Activated CD8-positive, alpha-beta T cell treated with anti-CD3 and anti-CD28 coated beads for 36 hours (primary cell): ENCODE measurements at places on chromosomes 12 and 14. TPM values are rescaled to one million over a fixed set of nuclear protein-coding genes. Genes with fewer than 3 reads are reported as not detected.

KRT3 gene
- total RNA-seq = not detected

RASAL1 gene
- total RNA-seq = 12.4 TPM

SLCO1A2 gene
- total RNA-seq = not detected

CELA1 gene
- 0.29 TPM for total RNA-seq

SAMD4A gene
- 4.5 TPM for total RNA-seq

DACT1 gene
- 1.4 TPM for total RNA-seq

CDKN3 gene
- total RNA-seq = 92.7 TPM

C1S gene
- total RNA-seq = 1.7 TPM

DNA sequence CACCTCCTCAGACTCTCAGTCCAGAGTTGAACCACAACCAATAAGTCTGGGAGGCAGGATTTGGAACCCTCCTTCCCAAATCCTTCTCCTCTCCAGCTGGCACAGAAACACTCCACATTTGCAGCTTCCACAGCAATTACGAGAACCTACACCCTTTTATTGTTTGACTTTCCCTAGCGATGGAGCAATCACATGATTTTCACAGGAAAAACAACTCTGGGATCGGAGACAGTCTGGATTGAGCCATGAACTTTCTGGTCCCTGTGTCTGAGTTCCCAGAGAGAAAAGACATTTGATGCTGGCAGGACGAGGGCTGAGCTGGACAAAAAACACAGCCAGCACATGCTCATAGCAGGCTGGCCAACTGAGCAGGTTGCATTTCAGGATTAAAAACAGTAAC is 49.0 kb upstream of the STON2 start:
- DNase-seq = no peak
- H3K4me3 ChIP-seq = no peak overlapping the region
- H3K27me3 ChIP-seq = peaks cover 2% of the 10 kb centered on the region
- H3K27ac ChIP-seq = no peak overlapping the region

DNA sequence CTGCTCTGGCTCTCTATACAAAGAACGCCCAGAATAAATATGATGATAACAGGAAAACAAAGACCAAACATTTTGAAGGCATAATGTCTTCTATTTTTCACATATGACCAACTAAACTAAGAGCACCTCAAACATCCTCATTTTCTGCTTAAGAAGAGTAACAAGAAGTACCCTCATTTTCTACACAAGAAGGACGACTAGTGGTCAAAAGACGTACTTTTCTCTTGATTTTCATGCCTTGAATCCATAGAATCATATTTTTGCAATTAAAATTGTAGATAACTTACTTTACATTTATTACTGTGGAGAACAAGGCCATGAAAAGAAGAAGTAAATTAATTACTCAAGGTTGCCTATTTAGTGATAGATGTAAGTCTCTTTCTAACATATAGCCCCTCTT is 358.6 kb downstream of the DUSP6 start:
- no peak overlapping the region for H3K4me3 ChIP-seq
- no peaks in the 10 kb centered on the region for H3K4me1 ChIP-seq
- DNase-seq = no peak
- no peak overlapping the region for H3K27ac ChIP-seq

DNA sequence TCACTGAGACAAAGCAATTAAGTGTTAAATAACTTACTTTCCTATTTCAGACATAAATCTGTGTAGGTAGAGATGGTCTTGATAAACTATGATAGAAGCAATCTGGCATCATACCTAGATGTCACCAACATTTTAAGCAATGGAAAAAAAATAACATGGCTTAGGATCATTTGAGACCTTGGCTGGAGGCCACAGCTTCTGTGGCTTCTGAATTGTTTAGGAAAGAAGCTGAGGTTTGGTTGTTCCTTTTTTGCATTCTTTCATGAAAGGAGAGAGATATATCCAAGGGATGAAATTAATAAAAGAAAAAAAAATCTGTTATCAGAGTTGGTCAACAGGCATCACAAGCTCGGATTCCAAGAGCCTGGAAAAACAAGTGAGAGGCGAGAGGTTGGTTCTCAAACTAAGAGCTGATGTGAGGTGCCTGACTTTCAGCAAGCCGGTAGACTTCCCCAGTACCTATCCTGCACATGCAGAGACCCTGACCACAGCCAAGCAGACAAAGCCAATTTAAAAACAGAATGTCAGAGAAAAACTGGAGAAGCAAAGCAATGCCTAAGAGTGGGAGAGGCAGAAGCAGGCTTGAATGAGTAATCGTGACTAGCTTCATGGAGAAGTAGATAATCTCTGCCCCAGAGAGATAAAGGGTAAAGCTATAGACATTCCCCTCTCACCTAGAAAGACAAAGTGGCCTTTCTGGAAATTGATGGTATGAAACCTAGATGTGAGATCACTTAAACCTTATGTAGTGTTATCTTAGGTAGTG is 43.4 kb upstream of the ST8SIA1 start:
- no peak overlapping the region for H3K4me3 ChIP-seq
- no peak overlapping the region for H3K27ac ChIP-seq
- no peak for DNase-seq
- no peaks in the 10 kb centered on the region for H3K27me3 ChIP-seq
- H3K36me3 ChIP-seq = no peaks in the 10 kb centered on the region

DNA sequence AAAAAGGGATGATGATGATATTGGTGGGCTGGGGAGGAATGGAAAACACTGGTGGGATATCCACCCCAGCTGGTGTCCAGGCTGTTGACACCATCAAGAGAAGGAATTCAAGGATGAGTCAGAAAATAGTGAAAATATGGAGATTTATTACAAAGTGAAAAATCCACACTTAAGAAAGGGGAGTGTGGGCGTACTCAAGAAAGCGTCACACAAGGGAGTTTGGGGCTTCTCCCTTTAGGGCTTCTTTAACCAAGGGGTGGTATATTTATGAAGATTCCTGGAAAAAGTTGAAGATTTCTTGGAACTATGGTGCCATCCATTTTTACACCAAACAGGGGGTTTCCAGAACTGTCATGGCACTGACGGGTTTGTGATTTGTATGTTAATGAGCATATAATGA is 63.1 kb upstream of the ARID2 start:
- peaks cover 58% of the 10 kb centered on the region for H3K4me1 ChIP-seq
- H3K36me3 ChIP-seq = no peaks in the 10 kb centered on the region
- H3K27ac ChIP-seq = no peak overlapping the region
- H3K4me3 ChIP-seq = no peak overlapping the region

- no peak overlapping the region for H3K4me3 ChIP-seq
- DNase-seq = peak; percentile 20
- H3K36me3 ChIP-seq = no peaks in the 10 kb centered on the region
- H3K27me3 ChIP-seq = no peaks in the 10 kb centered on the region
- H3K4me1 ChIP-seq = peaks cover 70% of the 10 kb centered on the region
- H3K27ac ChIP-seq = peak overlapping the region; percentile 7
Observed at GRCh38 chr12:120235369-120236323, 29.9 kb downstream of the PXN start.

- peaks cover 6% of the 10 kb centered on the region for H3K4me1 ChIP-seq
- no peak overlapping the region for H3K27ac ChIP-seq
- peaks cover 10% of the 10 kb centered on the region for H3K36me3 ChIP-seq
- no peaks in the 10 kb centered on the region for H3K27me3 ChIP-seq
Observed at GRCh38 chr12:119808441-119808840, 68.7 kb downstream of the CIT start.

DNA sequence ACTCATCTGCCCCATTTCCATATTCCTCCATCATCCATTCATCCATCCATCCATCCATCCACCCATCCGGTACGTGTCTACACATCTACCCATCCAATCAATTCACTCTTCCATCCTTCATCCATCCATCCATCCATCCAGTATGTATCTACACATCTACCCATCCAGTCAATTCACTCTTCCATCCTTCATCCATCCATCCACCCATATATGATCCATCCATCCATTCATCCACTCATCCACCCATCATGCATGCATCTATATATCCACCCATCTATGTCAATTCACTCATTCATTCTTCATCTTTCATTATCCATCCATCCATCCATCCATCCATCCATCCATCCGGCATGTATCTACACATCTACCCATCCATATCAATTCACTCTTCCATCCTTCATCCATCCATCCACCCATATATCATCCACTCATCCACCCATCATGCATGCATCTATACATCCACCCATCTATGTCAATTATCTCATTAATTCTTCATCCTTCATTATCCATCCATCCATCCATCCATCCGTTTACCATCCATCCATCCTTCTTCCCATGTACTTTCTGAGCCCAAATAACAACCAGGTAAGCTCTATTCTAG is 108.6 kb upstream of the NOS1 start:
- DNase-seq = no peak
- H3K27me3 ChIP-seq = no peaks in the 10 kb centered on the region
- no peak overlapping the region for H3K4me3 ChIP-seq
- no peaks in the 10 kb centered on the region for H3K36me3 ChIP-seq
- no peaks in the 10 kb centered on the region for H3K4me1 ChIP-seq

DNA sequence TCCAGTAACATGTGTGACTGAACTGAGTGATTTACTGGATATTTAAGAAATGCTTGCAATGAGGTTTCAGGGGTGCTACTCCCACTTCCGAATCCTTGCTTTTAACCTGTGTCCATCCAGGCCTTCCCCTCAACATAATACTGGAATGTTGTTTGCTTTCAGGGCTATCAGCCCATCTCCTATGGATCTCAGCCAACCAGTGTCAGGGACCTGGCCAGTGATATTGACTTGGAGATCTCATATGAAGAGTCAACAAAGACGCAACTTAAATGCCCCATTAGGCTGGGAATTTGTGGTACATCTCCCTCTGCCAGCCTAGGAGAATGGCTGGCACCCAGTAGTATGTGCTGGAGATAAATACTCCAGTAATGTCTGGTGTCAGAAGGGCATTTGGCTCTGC is 889 bp upstream of the IFT43 start:
- H3K27me3 ChIP-seq = no peaks in the 10 kb centered on the region
- no peak for DNase-seq
- peaks cover 4% of the 10 kb centered on the region for H3K36me3 ChIP-seq
- peaks cover 27% of the 10 kb centered on the region for H3K4me1 ChIP-seq
- H3K27ac ChIP-seq = no peak overlapping the region

DNA sequence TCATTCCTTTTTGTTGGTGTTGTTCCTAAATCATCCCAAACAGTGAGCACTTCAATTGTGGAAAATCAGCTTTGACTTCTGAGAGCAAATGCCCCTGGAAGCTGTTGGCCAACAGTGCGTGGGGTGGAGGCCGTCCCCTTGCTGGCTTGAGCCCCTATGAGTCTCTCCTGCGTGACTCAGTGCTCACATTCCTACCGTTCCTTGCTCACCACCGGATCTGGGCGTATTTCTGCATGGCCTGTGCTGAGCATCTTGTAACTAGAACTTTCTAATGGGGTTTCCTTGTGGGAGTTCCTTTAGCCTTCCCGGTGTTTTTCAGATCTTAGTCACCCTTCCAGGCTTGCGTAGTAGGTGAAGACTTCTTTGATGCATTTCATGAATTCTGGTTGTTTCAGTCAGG is 14.7 kb downstream of the SERPINA1 start:
- H3K4me3 ChIP-seq = no peak overlapping the region
- peaks cover 2% of the 10 kb centered on the region for H3K27me3 ChIP-seq
- H3K36me3 ChIP-seq = no peaks in the 10 kb centered on the region
- DNase-seq = no peak
- no peak overlapping the region for H3K27ac ChIP-seq

DNA sequence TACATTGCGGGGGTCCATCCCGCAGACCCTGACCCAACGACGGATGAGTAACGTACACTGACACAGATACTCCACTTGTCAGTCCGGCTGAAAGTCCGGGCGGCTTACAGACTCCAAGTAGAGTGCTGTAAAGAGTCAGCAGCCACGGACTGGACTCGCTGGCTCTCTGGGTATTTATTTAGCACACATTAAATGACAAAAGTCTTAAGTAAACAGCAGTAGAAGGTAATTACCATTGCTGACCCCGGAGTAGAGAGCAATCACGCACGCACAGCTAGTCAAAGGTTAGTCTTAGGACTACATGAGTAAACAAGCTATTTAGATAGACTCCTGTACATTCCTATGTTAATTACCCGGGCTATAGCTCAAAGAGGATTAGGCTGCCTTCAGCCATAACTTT is 780.9 kb downstream of the RPS29 start:
- no peak overlapping the region for H3K27ac ChIP-seq
- H3K36me3 ChIP-seq = no peaks in the 10 kb centered on the region
- H3K4me1 ChIP-seq = no peaks in the 10 kb centered on the region
- DNase-seq = no peak
- H3K27me3 ChIP-seq = peaks cover 1% of the 10 kb centered on the region

DNA sequence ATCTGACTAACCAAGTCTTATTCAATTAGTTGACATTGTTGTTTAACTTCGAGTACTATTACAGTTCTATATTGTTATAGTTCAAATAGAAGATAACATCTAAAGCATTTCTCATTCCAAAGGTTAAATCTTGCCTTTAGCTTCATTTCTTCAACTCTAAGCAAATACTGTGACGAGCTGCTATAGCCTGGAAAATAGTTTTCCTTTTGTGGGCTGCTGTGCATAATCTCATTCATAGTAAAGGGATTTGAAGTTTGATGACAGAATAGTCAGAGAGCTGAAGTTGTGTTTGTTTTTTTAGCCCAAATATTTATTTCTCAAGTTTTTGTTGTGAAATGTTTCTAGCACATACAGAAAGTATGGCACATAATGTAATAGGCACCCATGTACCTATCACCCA is 13.4 kb downstream of the PSEN1 start:
- H3K4me3 ChIP-seq = no peak overlapping the region
- peaks cover 6% of the 10 kb centered on the region for H3K4me1 ChIP-seq
- no peaks in the 10 kb centered on the region for H3K27me3 ChIP-seq
- H3K27ac ChIP-seq = no peak overlapping the region
- H3K36me3 ChIP-seq = peaks cover 13% of the 10 kb centered on the region

DNA sequence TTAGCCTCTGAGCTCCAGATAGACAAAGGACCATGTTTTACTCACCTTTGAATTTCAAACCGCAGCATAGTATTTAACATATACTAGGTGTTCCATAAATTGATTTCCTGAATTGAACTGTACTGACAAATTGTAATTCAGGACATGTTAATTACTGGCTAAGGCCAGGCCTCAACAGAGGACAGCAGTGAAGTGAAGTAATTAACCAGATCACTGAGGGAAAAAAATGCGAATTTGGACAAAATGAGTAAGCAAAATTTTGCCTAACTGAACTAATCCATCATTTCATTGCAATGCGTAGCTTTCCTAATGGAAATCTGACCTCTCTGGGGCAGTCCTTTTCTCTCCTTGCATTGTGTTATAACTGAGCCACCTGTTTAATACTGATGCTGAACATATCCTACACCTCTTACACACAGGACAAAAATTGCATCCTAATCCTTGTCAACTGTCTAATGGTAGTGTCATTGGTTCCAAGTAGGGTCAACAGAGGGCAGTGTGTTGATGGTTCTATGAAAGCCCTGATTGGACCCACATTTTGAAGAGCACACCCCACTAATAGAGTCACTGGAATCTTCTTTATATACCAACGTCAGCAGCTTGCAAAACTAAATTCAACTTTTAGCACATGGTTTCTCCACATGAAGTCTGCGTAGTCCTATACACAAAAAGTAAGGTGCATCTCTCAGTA is 148.4 kb downstream of the SLC25A21 start:
- no peak for DNase-seq
- no peaks in the 10 kb centered on the region for H3K4me1 ChIP-seq
- no peaks in the 10 kb centered on the region for H3K36me3 ChIP-seq
- H3K4me3 ChIP-seq = no peak overlapping the region

GRCh38 chr12:114371733-114372132 is 34.2 kb downstream of the TBX5 start:
- DNase-seq = no peak
- H3K4me1 ChIP-seq = no peaks in the 10 kb centered on the region
- peaks cover 7% of the 10 kb centered on the region for H3K27me3 ChIP-seq
- no peaks in the 10 kb centered on the region for H3K36me3 ChIP-seq
- no peak overlapping the region for H3K4me3 ChIP-seq

GRCh38 chr14:102580550-102581110 is 11.8 kb upstream of the RCOR1 start:
- no peaks in the 10 kb centered on the region for H3K27me3 ChIP-seq
- no peak for DNase-seq
- no peak overlapping the region for H3K4me3 ChIP-seq
- H3K4me1 ChIP-seq = no peaks in the 10 kb centered on the region
- H3K27ac ChIP-seq = no peak overlapping the region
